Osteocyte (in vitro differentiated cells): ENCODE measurements at places on chromosomes 1 and 21. TPM values are rescaled to one million over a fixed set of nuclear protein-coding genes. Genes with fewer than 3 reads are reported as not detected.
A peak's percentile ranks its signal among the peaks of the same experiment; 100 is the strongest.

GRCh38 chr1:98405581-98406074, 255.9 kb upstream of the SNX7 start:
- no peak for DNase-seq

DNA sequence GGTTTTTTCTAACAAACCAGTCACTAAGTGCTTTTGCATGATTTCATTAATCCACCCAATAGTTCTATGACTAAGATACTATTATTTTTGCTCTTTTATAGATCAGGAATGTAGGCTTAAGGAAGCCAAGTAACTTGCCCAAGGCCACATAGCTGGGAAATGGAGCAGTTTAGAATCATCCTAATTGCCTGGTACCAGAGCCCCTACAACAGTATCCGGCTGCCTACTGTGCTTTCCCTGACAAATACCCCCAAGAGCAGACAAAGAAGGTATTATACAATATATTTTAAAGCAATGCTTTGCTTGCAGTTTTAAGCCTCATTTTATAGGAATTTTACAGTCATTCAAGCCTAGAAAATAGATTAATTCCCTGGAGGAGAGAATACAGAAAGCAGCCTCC, 45.5 kb upstream of the RASAL2 start:
- DNase-seq, result no peak

- DNase-seq, result no peak
Observed at GRCh38 chr1:32487182-32487581, 22.3 kb downstream of the ZBTB8B start.

GRCh38 chr21:41765973-41766882, 624 bp downstream of the RIPK4 start:
- no peak for DNase-seq

- DNase-seq, result peak; percentile 84
Observed at GRCh38 chr1:109623601-109624161, 4.0 kb downstream of the AMPD2 start.

GRCh38 chr1:44642925-44643324, 31.4 kb downstream of the TMEM53 start:
- no peak for DNase-seq

AMY2A gene
- total RNA-seq, result not detected in 2 replicates

CLIC6 gene
- total RNA-seq, result 0.16 and 0.40 TPM in 2 replicates

OPTC gene
- total RNA-seq, result not detected in 2 replicates

TINAGL1 gene
- total RNA-seq, result 9.2 and 10.0 TPM in 2 replicates

DNA sequence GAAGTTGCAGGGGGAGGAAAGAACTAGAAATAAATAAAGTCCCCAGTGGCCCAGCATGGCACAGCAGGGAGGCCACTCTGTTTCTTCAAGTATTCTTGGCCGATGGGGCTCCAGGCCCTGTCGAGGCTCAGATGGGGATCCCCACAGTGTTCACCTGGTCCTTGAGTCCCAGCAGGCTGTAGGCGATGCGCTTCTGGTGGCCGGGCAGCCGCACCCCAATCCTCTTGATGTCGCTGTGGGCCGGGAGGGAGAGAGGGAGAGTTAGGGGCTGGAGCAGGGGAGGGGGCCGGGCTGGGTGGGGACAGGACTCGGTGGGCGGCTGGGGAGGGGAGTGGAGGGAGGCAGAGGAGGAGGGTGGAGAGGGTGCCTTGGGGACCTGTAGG, 30.8 kb downstream of the EPHA2 start:
- no peak for DNase-seq
